ENCODE measurements at places on chromosomes 1 and 21.

DNA sequence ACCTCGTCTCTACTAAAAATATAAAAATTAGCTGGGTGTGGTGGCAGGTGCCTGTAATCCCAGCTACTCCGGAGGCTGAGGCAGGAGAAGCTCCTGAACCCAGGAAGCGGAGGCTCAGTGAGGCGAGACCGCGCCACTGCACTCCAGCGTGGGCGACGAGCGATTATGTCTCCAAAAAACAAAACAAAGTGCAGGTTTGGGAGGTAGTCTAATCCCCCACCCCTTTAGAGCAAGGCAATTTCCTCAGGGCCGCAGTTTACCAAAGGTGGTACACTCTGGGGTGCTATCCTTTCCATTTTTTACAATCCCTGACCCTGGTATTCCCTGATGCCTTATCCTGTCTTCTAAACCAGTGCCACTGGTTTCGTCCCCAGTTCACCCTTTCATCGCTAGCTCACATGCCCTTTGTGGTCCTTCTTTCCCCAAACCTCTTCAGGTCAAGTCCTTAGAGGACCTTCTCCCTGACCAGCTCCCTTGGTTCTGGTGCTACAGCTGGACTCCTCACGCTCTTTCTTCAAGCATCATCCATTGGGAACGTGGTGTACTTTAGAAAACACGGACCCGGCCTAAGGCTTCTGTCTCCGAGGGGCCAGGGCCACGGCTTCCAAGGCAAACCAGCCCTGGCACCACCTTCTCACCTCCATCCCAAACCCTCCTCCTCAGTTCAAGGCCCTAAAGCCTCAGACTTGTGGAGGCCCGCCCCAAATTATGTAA, 873 bp downstream of the IFT25 start:
- DNase-seq = no peak

DNA sequence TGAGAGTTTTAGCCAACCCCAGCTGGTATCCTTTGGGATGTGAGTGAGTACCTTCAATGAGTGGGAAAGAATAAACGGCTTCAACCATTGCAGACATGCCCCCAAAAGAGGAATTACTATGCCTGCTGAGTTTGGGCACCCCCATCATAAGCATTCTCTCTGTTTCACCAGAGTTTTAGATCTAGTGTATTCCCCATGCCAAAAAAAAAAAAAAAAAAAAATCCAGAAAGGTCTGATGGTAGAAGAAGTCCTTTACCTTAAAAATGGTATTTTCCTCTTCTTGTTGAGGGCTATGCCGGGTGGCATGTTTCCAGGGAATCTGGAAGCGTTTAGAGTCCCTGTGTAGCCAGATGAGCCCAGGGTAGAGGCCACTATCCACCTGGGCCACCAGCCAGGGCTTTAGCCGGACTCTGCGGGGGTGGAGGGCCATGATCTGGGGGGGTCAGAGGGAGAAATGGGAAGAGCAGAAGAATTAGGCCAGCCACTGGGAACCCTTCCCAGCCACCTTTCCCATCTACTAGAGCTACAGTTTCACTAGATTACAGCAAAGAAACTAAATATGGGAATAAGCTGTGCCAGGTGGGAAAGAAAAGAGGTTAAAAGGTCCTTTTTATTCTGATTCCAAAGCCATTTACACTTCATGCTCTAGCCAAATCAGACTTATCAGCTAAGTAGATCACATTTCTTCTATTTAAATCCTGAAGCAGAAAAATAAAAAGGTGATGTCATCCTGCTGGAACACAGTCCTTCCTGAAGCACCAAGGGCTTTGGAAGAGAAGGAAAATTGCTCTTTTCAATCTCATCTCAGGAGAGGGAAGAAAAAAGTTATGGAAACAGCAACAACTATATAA, 4.7 kb downstream of the IRF6 start:
- no peak for DNase-seq

- no peak for DNase-seq
Measured at GRCh38 chr1:204829133-204829825, 41.4 kb upstream of the NFASC start.

GRCh38 chr1:82931006-82931405, 1067.9 kb downstream of the TTLL7 start:
- DNase-seq = no peak

Measured in naive B cell (primary cell).